ENCODE measurements at places on chromosomes 16 and 17.

- no peak for DNase-seq
Measured at GRCh38 chr16:31134625-31135534, 647 bp downstream of the PRSS8 start.

DNA sequence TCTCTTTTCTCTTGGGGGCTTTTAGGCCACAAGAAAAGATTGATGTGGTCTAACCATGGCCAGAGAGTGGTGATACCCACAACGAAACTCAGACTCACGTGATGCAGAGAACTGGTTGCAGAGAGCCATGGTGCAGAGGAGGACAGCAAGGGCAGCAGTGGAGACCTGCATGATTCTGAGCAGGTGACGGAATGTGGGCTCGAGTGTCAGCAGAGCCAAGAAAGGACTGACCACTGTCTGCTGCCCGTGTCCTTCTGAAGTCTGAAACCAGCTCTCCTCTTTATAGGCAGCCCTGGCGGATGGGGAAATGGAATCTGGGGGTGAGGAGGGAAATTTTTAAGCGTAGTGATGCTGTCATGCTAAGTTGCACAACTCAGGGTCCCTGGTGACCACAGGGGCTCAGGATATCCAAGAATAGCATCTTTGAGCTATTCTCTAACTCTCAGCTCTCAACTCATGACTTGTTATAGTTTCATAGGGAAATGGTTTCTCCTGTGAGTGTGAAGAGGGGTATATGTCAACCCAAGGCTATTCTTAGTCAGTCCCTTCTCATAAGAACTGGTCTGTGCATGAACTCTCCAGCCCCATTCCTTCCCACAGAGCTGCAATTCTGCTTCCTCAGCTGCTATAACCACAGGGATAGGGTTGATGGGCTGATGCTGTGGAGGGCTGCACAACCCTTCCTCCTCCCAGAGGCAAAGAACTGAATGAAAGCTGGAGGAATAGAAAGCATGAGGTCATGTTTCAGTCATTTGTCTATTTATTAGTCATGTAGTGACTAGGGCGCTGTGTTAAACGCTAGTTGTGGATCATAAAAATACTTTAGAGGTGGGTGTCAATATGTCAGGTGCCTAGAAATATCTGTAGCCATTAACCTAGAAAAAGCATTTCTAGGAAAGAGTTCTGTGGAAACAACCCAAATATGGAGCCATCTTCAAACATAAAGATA is at the start of gene CCL3:
TSS of gene CCL3 (minus strand) at position 256 of the 949 bp plus-strand sequence. CDS start at position 171, 85 bp downstream.
- peak; percentile 40 for DNase-seq

DNA sequence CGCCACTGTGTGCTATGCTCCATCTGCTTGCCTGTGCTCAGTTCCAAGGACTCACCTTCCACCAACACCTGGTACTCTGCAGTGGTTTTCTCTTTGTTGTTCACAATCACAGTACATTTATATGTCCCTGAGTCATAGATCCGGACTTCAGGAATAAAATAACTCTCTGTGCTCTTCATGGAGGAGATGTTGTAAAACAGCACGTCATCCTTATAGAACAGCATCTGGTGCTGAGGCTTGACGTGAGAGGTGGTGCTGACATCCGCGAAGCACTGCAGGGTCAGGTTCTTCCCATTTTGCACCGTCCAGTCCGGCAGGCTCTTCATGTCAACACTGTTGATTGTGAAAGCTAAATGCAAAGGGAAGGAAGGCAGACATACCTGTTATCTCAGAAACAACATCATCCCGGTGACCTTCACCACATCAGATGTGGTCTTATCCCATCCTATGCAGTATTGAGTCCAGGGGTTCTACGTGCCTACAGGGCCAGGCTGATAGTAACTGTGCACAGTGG is 12.8 kb downstream of the PECAM1 start:
- no peak for DNase-seq

GRCh38 chr17:60323754-60324153 is 68.2 kb downstream of the USP32 start:
- DNase-seq: no peak

DNA sequence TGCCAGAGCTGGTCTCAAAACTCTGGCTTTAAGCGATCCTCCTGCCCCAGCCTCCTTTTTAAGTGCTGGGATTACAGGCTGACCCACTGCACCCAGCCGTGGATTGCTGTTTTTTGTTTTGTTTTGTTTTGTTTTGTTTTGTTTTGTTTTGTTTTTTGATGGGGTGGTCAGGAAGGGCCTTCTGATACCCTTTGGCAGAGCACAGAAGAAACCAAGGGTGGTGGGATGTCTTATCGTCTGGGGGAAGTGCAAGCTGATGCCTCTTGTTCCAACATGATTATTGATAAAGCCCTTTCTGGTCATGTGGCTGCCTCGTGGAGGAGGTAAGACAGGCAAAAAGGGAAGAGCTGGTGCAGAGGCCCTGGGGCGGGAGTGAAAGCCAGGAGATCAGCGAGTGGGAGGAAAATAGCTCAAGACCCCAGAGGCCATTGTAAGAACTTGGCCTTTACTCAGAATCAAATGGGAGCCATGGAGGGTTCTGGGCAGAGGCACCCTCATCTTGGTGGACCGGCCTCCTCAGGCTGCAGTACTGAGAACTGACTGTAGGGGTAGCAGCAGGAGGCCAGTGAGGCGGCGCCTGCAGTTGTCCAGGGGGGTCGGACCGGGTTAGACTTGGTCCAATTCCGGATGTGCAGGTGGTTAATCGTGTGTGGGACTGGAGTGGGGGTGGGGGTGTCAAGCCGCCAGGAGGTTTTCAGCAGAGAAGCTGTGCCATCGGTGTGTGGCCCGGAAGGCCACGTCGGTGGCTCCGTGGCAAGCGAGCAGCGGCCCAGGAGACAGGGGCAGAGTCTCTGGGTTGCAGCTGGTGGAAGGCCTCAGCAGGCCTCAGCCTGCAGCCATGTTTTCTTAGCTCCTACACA is 84.4 kb upstream of the GSE1 start:
- DNase-seq: no peak

- no peak for DNase-seq
Measured at GRCh38 chr17:76892329-76892728, 24.1 kb downstream of the MGAT5B start.

DNA sequence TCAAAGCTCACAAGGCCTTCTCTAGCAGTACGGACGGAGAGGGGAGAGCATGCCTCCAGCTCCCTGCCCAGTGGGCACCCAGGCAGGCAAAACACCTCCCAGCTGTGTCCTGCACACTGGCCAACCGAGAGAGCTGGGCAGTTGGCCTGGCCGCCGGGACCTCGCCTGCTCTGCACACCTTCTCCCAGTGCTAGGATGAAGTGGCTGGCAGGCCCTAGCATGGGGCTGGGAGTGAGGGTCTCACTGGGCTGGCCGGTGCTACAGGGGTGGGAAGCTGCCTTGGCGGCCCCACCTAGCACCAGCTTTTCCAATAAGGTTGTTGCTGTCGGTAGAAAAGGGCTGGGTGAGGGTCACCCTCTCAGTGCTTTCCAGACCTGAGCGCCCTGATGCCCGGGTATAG is 60.2 kb downstream of the SDK2 start:
- no peak for DNase-seq

DNA sequence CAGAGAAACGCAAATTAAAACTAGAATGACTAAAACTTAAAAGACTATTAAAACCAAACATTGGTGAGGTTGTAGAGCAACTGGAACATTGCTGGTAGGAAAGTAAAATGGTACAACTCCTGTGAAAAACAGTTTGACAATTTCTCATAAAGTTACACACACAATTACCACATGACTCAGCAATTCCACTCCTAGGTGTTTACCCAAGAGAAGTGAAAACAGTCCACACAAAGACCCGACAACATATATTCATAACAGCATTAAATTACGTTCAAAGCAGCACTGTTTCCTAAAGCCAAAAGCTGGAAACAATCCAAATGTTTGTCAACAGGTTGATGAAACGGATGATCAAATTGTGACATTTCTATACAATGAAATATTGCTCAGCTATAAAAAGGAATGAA is 26.5 kb upstream of the ALOX12 start:
- no peak for DNase-seq

DNA sequence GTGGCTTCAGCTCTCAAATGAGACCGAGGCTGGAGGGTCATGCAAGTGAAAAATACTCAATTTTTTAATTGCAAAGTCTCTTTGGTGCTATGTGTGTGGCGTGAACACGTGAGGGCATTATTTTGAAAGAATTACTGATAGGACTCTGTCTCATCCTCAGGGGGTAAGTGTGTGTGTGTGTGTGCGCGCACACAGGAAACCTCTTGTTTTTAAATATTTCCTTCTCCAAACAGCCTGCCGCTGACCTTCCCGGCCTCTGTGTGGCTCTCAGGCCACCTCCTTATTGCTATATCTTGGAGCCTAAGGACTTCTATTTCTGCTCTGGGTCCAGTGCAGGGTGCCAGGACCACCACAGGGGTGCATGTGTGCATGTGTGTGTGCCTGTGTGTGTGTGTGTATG is 99.7 kb downstream of the CMIP start:
- no peak for DNase-seq

GRCh38 chr17:27893841-27894503 is 807 bp upstream of the LYRM9 start:
- DNase-seq: peak; percentile 8

GRCh38 chr17:7573324-7574080 is 5.9 kb upstream of the CD68 start:
- DNase-seq: peak; percentile 93

- no peak for DNase-seq
Measured at GRCh38 chr17:43881758-43882505, 25.4 kb downstream of the MPP2 start.

DNA sequence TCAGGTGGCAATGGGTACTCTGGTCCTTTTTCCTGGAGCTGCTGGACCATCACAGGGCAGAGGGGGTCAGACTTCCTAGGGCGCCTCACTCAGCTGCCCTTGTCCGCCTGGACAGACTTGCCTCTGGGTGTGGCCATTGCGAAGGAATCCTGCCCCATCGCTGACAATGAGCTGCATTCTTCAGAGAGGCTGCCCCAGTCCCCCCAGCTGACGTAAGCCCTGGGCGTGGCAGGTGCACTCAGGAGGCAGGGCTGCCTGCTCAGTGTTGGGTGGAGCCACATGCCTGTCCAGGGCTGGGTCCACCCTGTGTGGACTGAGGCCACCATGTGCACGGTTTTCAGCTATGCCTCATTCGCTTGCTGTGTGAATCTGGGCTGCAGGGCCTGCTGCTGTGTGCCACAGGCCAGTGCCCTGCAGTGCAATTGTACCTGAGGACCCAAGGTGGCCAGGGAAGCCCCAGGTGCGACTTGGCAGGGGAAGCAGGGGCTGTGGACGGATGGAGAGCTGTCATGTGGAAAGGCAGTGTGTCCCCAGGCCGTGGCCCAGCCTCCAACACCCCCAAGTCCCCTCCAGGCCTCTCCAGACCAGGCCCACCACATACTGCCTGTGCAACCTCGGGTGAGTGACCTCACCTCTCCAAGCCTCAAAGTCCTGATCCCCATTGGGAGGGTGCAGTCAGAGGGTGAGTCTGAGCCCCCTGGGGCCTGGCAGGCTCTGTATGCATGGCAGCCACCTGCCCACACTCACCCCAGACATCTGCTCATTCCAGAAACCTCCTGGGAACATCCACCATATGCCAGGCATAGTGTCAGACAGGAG is 14.0 kb upstream of the MPRIP start:
- no peak for DNase-seq

DNA sequence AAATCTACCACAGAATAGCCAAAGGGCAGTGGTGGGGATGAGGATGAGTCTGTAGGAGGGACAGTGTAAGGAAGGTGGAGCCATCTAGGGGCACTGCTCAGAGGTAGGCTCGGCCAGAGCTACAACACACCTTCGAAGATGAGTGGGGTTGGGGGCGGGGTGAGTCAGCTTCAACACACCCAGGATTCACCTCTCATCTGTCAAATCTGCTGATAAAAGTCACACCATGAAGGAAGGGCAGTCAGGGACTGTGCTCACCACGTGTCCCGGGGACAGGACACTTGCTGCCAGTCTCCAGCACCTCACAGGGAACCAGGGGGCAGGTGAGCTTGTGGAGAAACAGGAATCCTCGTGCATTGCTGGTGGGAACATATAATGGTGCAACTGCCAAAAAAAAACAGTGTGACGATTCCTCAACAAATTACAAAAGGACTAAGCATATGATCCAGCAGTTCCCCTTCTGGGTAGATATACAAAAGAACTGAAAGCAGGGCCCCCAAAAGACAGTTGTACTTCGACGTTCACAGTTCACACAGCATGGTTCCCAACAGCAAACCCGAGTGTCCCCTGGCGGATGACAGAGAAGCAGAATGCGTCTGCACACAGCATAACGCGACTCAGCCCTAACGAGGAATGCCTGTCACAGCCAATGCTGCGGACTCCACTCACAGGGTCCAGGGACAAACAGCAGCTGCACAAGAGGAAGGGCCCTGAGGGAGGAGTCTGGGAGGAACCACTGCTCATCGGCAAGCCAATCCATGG is 133.1 kb downstream of the ANKRD11 start:
- peak; percentile 44 for DNase-seq

GRCh38 chr17:78005452-78006171 is 47.1 kb downstream of the TNRC6C start:
- no peak for DNase-seq

- DNase-seq: no peak
Measured at GRCh38 chr17:45018514-45018847, 33.0 kb downstream of the DCAKD start.

GRCh38 chr16:20637247-20637646 is 60.2 kb downstream of the ACSM1 start:
- no peak for DNase-seq

DNA sequence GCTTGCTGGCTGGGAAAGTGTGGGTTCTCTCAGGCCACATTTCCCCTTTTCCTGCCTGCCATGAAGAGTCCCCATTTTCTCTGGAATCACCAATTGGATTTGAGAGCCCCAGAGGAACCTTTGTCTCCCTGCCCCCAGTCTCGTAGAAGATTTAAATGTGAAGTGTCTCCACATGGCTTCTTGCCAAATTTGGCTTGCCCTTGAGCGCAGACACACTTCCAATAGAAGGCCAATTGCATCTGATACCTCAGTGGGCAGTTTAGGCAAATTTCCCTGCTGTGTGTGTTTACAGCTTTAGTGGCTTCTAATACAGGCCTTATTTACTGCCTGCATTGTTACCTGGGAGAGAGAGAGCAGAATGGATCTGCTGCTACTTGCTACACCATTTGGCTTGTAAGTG is 29.7 kb downstream of the CDK5R1 start:
- DNase-seq: no peak

DNA sequence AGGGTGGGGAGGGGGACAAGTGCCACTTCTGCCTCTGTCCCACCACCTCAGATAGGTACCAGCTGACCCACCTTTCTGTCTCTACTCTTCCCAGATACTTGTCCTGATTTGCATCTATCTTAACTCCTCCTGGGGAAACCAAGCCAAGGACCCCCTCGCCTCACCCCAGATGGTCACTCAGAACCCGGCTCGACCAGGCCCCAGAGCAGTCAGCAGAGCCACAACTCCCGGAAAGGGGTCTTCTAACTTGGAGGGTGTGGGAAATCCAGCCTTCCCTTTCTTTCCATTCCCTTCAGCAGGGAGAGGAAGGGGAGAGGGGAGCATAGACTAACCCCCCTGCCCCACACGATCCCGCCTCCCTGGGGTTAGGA is 1.9 kb downstream of the CAVIN1 start:
- no peak for DNase-seq

GRCh38 chr16:83004868-83005652 is 378.3 kb downstream of the CDH13 start:
- DNase-seq: no peak

DNA sequence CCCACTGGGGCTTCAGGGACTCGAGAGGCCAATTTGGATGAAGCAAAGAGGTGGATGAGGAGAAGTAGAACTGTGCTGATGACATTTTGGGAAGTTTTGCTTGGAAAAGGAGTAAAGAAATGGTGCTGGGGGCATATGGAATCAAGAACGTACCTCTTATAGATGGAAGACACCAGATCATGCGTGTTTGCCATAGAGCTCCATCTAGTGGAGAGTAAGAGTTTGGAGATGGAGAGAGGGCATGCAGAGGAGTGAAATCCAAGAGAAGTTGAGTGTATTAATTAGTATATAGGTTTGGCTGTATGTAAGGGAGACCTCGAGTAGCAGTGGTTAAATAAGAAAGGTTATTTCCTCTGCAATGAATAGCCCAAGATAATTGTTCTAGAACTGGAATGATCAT is 56.0 kb downstream of the SHISA6 start:
- DNase-seq: no peak

Measured in CD4-positive, alpha-beta T cell treated with Interleukin-4 for 4 hours (primary cell).